Type B pancreatic cell (in vitro differentiated cells): ENCODE measurements at places on chromosomes 6 and 20. TPM values are rescaled to one million over a fixed set of nuclear protein-coding genes. Genes with fewer than 3 reads are reported as not detected.

The HBS1L gene
- total RNA-seq = 55.8 and 71.0 TPM in 2 replicates

The FOXC1 gene
- total RNA-seq = 20.8 and 53.5 TPM in 2 replicates

The MCCD1 gene
- total RNA-seq = not detected in 2 replicates

The ESR1 gene
- 0.24 TPM in 2 replicates for total RNA-seq

The B3GAT2 gene
- 0.05 and 1.7 TPM in 2 replicates for total RNA-seq

The ADGB gene
- total RNA-seq = 0.31 TPM in 1 of 2 replicates, not detected in the other

The SLA2 gene
- total RNA-seq = not detected in 2 replicates

The COL21A1 gene
- 12.2 and 12.8 TPM in 2 replicates for total RNA-seq

The RNF39 gene
- total RNA-seq = 1.5 TPM in 2 replicates

The MEI4 gene
- 0.29 and 1.1 TPM in 2 replicates for total RNA-seq

The PAK5 gene
- 0.69 and 1.8 TPM in 2 replicates for total RNA-seq

The PNLDC1 gene
- 0.17 TPM in 1 of 2 replicates, not detected in the other for total RNA-seq

The GFOD1 gene
- 4.1 and 4.8 TPM in 2 replicates for total RNA-seq

The GPX5 gene
- not detected in 2 replicates for total RNA-seq

The PRELID3B gene
- total RNA-seq = 45.9 and 54.9 TPM in 2 replicates

The POU5F1 gene
- total RNA-seq = not detected in 2 replicates

The SLC17A1 gene
- total RNA-seq = 0.85 and 1.2 TPM in 2 replicates

The PPIL1 gene
- 35.1 and 50.4 TPM in 2 replicates for total RNA-seq
